ENCODE measurements at places on chromosomes 16 and 17.

DNA sequence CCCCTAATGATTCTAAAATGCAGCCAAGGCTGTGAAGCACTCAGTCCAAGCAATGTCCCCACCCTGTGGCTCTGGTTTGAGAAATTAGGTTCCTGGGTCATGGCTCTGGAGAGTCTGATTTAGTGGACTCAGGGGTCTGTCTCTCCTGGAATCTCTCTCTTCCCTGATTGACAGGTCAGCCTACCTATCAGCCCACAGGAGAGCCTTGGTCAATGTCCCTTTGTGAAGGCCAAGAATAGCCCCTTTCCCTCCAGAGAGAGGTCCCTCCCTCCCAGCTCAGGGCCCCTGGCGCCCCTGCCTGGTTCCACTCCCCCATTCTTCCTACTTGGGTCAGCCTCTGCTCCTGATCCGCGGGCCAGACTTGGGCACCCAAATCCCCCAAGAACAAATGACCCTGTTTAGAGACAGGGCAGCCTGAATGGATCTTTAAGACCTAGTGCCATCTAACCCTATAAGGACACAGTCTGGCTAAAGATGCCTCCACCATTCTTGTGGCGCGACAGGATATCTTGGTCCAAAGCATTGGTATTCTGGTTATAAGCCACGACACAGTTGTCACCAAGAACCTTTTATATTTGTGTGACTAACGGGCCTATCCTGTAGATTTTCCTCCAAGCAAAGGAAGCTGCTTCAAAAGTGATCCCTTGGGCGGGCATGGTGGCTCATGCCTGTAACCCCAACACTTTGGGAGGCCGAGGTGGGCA lies 38.3 kb upstream of the PRSS54 start:
- DNase-seq = no peak

GRCh38 chr17:29140631-29141513 lies 39.3 kb downstream of the MYO18A start:
- peak; percentile 62 for DNase-seq

DNA sequence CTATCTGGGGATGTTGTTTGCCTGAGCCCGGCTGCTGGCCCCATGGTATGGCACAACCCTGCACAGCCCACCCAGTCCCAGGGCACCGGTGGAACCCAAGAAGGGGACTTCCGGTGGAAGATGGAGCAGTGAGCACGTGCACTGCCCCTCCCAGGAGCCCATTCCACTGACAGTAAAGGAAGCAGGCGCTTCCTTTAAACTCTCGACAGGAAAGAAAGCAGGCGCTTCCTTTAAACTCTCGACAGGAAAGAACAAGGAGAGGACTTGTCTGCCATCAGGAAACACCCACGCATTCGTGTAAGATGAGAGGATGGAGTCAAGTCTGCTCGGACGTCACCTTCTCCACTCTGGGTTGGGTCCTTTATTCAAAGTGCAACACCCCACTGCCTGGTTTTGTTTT lies 53.7 kb downstream of the IL21R start:
- DNase-seq = peak; percentile 80

GRCh38 chr17:9484789-9485188 lies 90.8 kb downstream of the STX8 start:
- DNase-seq = no peak

DNA sequence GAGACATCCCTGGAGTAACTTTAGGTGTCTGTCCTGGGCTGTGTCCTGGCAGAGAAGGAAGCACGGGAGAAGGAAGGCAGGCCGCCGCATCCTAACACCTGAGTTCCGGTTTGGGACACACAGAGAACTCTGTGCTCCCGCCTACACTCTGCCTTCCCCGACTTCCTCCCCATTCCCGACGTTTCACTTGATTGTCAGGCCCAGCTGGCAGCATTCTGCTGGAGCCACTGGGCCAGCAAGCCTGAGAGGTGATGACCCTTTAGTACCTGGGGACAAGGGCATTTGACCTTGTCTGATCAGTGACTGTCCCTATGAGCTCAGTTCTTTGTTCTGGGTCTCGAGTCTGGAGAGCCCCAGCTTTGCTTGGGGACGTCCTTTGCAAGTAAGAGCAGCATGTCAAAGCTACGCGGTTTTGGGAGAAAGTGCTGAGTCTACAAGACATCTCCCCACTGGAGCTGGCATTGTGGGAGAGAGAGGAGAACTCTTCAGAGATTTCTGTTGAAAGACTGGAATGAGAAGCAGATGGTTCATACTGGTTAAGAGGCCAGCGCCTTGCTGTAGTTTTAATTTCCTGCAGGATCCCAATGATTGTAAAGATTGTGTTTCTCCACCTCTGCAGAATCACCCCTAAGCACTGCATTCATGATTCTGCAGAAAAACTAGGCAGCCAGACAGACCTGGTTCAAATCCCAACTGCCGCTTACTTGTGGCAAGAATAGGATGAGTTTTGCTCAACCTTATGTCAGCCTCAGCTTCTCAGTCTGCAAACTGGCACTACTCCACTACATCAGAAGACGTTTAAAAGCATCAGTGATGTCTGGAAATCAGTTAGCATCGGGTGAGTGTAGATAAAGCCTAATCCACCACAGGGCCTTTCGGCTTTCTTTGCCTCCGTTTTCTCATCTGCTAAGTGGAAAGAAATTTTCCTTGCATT lies 20.6 kb downstream of the ABAT start:
- no peak for DNase-seq

DNA sequence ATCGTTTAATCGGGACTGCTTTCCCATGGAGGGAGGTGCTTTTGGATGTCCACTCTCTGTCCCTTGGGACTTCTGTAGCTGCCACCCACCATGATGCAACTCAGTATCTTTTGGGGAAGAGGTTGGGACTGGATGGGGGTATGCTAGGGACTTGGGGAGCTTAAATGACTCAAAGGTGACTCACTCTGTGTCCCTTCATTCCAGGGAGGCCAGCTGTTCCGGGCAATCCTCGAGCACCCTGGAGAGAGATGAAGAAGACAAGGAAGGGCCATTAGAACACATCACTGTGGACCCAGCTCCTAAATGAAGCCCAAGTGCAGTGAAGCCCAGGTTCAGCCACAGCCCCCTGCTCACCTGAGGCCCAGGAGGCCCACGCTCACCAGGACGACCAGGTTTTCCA lies 4.6 kb downstream of the COL1A1 start:
- no peak for DNase-seq

GRCh38 chr17:82781894-82782274 lies 30.0 kb downstream of the TBCD start:
- peak; percentile 89 for DNase-seq

- no peak for DNase-seq
Measured at GRCh38 chr16:71338193-71338592, 20.3 kb upstream of the CALB2 start.

DNA sequence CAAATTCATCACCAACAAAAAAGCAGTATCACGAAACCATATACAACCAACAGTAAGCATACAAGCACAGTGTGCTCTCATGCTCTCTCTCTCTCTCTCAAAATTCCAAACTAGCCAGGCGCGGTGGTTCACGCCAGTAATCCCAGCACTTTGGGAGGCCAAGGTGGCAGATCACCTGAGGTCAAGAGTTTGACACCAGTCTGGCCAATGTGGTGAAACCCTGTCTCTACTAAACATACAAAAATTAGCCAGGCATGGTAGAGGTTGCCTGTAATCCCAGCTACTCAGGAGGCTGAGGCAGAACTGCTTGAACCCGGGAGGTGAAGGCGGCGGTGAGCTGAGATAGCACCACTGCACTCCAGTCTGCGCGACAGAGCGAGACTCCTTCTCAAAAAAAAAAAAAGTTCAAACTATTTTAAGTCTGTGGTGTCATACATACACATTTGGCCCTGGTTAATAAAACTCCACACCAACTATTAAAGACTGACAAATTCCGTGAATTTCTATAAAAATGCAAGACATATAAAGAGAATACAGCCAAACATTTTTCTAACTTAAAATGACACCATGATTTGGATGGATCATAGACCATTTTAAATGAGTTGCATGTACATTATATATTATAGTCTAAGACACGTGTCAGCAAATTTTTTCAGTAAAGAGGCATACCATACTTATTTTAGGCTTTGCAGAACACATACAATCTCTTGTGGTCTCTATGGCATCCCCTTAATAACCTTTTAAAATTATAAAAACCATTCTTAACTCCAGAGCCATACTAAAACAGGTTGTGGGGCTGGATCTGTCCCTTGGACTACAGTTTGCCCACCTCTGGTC lies 30.9 kb downstream of the GLG1 start:
- no peak for DNase-seq

Data from activated naive CD4-positive, alpha-beta T cell treated with anti-CD3 and anti-CD28 coated beads for 36 hours (primary cell).